Jurkat, Clone E6-1 (cell line): ENCODE measurements at places on chromosomes 2 and 18.

GRCh38 chr2:58562276-58562675, 321.2 kb upstream of the FANCL start:
- DNase-seq, result no peak

GRCh38 chr2:101833890-101834523, 136.5 kb downstream of the MAP4K4 start:
- no peak for DNase-seq

DNA sequence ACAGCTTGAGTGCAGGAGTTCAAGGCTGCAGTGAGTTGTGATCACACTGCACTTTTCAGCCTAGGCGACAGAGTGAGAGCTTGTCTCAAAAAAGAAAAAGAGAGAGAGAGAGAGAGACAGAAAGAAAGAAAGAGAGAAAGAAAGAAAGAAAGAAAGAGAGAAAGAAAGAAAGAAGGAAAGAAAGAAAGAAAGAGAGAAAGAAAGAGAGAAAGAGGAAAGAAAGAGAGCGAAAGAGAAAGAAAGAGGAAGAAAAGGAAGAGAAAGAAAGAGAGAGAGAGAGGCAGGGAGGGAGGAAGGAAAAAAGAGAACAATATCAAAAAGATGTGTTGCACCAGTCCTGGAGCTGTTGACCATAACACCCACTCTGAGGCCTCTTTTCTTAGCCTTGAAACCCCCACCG, 89.8 kb upstream of the MBOAT2 start:
- no peak for DNase-seq

- DNase-seq, result no peak
These were observed 451.0 kb upstream of the SETBP1 start for GRCh38 chr18:44229693-44230108.

DNA sequence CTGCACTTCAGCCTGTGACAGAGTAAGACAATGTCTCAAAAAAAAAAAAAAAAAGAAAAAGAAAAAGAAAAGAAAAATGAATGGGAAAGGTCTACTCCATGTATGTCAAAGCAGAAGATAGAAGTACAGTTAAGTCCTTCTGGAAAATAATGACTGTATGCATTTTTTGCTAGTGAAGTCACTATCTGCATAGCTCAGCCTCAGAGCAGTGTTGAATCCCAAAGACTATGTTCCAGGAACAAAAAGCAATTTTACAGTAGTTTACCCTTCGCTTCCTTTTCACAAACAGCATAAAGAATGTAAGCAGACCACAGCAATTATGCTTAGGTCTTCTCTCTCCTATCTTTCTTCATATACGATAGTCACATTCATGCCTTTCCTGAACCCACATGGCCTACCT, 497.4 kb downstream of the CMPK2 start:
- DNase-seq, result no peak

GRCh38 chr2:100818003-100818605, 1.8 kb upstream of the NPAS2 start:
- no peak for DNase-seq
